NCI-H524 (cell line): ENCODE measurements at places on chromosomes 3 and 15.

DNA sequence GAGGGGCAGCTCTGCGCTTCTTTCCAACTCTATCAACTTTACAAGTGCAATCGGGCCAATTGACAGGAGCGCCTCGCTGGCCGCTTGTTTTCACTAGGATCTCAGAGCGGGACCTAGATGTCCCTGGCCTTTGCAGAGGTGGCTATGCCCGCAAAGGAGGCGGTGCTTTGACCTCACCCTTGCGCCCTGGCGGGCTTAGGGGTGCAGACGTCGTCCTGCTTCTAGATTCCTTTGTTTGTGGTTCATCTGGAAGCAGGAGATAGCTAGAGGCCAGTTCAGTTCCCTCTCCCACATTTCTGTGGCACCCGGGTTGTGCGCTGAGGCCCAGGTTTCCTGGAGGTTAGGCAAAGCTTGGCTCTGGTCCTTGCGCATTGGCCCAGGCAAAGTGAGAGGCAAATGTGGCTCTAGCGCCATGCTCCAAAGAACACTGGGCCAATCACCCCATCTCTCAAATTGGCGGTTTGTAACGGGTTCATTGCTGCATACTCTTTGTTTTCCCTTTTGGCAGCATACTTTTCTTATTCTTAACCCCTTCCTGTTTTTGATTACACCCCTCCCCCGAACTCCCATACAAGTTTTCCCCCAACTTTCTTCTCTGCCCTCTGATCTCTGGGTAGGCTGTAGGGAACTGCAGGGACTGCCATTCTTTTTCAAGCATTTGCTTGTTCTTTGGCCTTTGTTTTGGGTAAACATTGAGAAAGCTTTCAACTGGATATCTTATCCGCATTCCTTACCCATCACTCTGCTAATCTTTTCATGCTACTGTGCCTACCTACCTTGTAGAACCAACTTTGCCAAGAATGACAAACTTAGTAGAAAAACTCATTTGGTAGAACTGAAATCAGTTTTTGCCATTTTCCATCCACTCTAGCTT lies 1.4 kb downstream of the PPM1L start:
- no peak for DNase-seq

- no peak for DNase-seq
Observed at GRCh38 chr15:91867581-91868026, 14.1 kb downstream of the SLCO3A1 start.

DNA sequence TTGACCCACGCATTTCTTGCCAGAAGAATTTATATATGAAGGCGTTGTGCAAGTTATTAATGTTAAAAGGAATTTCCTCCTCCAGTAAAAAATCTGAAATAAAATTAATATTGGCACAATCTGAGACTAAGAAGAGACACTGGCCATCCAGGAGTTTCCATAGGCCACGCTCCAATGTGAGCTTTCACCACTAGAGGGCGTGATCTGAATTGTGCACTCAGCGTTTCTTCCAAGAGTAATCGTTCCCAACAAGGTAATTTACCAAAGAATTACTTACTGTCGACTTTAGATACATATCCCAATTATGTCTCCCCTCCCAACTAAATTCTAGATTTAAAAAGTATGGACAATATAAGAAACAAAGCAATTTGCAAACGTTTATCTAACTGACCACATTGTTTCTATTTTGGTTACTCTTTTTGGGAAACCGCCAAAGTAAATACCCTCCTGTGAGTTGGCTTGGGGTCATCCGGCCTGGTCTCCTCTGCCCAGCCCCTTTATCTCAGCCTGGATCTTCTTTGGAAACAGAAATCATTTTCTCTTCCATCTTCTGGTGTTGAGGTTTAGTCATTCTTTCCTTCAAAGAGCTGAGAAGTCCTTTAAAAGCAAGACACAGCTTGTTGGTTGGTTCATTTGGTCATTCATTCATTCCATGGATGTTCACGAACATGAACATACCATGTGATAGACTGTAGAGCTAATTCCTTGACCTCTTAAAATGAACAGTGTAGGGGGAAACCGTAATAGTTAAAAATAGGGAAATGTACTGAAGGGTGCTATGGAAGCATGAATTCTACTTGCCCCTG lies 26.2 kb downstream of the POLR2M start:
- DNase-seq: peak; percentile 70

- DNase-seq: no peak
Observed at GRCh38 chr3:126493739-126494138, 18.0 kb upstream of the ZXDC start.

GRCh38 chr3:50154476-50154839 lies 666 bp upstream of the SEMA3F start:
- no peak for DNase-seq

GRCh38 chr3:81612768-81613167 lies 148.7 kb downstream of the GBE1 start:
- no peak for DNase-seq

DNA sequence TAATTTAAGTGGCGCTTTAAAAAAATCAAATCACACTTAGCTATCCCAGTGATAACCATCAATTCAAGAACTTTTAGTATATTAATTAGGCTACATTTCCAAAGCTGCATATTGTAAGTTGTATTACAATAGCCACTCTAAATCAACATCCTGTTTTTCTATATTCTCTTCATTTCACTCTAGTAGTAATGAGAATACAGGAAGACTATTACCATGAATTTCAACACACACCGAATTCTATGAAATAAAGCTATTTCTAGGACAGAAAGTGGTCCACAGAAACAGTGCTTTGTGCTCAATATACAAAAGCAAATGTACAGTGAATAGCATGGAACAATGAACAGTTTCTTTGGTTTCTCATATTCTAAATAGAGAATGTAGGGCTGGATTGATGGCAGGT lies 24.6 kb downstream of the TRAT1 start:
- no peak for DNase-seq

- DNase-seq: no peak
Observed at GRCh38 chr3:135271177-135272025, 476.3 kb downstream of the EPHB1 start.

DNA sequence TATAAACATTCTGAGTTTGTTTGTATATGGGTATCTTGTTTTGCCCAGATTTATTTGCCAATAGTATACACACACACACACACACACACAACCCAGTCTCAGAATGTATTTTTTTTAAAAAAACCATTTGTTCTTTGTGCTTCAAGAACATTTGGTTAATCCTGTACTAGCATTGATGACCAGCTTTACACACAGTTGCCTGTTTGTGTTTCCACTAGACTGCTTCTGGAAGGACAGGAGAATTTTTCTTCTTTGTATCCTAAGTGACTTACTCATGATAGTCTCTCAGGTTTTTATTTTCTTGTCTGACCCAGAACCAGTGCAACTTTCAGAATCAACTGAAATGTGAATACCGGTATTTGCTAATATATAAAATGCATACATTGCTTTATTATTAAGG lies 40.5 kb downstream of the U2SURP start:
- DNase-seq: no peak

- DNase-seq: no peak
Observed at GRCh38 chr15:101497017-101497416, 7.5 kb upstream of the PCSK6 start.

- DNase-seq: no peak
Observed at GRCh38 chr3:111227216-111227615, 155.6 kb downstream of the NECTIN3 start.

DNA sequence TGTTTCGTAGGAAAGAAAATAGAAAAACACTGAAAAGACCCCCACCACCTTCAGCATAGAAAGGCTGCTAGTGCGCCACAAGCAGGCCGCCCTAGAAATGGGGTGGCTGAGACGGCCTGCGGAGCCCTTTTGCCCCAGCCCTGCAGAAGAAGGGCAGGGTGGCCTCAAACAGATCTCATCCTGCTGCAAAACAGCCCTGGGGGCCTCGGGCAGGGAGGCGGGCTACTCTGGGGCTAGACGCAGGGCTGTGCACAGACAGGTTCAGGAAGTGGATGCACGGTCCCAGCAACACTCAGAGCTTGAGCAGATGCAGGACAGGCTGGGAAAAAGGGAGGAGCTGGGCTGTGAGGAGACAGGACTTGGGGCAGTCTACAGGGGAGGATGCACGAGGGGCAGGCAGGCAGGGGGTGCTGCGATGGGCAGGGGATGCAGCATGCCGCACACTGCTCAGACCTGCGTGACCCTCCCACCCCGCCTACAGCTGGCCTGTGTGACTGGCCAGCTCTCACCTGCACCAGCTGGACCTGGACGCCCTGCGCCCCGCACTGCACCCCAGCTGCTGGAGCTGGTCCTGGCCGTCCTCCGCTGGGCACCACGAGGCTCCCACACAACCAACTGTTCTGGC lies 34.3 kb downstream of the ZXDC start:
- DNase-seq: no peak

DNA sequence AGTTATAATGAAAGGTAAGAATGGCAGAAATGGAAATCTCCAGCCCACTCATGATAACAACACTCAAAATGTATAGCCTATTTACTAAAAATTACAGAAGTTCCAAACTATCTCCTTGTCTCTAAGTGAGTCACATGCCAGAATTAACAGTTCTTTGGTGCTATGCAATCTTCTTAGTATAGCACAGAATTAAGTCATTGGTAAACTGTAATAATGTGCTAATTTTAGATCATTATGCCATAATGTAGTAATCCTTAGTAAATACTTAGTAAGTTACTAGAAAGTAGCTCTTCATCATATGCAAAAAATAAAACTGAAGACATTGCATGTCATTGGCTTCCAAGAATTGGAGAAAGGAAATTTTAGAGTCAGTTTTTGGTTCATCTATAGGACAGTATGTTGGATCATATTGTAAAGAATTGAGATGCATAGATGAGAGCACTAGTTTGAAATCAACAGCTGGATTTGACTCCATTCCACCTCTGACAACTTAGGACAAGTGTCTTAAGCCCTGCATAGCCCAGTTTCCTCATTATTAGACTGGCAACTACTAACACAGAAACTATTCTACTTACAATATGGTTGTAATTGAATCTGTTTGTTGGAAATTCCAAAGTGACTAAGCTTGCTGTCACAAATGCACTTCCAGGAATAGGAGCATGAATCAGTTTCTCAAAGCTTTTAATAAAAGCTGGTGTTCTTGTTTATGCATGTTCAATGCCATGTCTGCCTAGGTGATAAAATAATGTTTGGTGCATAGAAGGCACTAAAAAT lies 40.1 kb upstream of the CD47 start:
- no peak for DNase-seq

DNA sequence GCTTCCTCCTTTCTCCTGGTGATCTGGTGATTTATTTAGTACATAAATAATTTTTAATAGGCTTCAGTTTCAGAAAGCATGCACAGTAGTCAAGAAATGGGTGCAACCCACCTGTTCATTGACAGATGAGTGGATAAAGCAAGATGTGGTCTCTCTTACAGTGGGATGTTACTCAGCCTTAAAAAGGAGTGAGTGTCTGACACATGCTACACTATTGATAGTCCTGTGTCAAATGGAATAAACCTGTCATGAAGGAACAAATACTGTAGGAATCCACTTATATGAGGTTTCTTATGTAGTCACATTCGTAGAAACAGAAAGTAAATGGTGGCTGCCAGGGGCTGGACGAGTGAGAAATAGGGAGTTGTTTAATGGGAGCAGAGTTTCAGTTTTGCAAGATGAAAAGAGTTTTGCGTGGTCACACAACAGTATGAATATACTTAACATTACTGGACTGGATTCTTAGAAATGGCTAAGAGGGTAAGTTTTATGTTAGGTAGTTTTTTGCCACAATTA lies 56.0 kb upstream of the PPARG start:
- DNase-seq: no peak

DNA sequence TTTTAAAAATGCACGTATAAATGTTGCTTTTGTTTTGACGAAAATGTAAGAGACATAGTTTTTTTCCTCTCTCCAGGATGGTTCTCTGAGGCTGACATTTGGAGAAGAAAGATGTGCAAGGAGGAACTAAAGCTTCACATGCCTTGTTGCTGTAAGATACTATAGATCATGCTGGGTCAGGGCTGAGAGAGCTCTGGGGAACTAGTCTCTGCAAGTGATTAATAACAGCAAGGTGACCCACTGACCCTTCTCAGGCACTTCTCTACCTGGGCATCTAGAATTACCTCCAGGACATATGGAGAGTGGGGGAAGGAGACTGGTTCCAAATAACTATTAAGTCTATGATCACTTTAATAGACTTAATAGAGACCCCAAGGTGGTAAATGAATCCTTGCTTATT lies 246.0 kb downstream of the KBTBD8 start:
- DNase-seq: no peak

- DNase-seq: no peak
Observed at GRCh38 chr3:43217633-43218032, 68.7 kb upstream of the SNRK start.

- peak; percentile 12 for DNase-seq
Observed at GRCh38 chr15:51229907-51230330, 108.5 kb downstream of the CYP19A1 start.
